HuH-7.5 (cell line): ENCODE measurements at places on chromosomes 4 and X.
A peak's percentile ranks its signal among the peaks of the same experiment; 100 is the strongest.

DNA sequence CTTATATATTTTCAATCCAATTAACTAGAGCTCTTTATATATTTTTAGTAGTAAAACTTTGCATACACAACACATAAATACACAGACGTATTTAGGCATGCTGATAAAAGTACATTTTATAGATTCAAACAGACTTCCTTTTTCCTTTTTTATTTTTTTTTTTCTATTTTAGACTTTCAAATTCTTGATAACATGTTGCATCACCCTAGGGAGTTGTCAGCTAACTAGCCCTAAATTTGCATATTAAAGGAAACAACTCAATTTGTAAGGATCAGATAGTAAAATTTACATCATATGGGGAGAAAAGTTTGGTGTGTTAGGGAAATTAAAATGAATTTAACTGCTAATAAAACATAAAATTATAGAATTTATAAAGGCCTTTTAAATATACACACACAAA is 47.4 kb upstream of the APOOL start:
- DNase-seq = no peak

DNA sequence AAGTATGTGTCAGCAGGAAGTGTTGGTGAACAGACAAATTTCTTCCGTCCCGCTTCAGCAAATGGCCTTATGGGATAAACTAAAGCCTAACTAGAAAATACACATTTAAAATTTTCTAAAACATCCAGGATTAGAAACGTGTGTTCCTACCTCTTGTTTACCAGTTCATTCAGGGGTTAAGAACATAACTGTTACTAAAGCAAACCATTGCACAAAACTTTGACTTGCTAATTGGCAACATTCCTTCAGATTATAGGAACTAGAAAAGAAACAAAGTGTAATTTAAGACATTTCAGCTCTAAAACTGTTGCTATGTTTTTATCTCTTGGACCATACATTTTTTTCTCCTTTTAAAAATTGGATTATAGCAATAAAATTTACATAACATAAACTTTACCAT is 39.5 kb upstream of the CXCL13 start:
- DNase-seq = no peak

- DNase-seq = no peak
Observed at GRCh38 chrX:110212299-110212698, 105.6 kb downstream of the AMMECR1 start.

GRCh38 chrX:48703642-48704481 is 7.3 kb downstream of the SUV39H1 start:
- DNase-seq = no peak

DNA sequence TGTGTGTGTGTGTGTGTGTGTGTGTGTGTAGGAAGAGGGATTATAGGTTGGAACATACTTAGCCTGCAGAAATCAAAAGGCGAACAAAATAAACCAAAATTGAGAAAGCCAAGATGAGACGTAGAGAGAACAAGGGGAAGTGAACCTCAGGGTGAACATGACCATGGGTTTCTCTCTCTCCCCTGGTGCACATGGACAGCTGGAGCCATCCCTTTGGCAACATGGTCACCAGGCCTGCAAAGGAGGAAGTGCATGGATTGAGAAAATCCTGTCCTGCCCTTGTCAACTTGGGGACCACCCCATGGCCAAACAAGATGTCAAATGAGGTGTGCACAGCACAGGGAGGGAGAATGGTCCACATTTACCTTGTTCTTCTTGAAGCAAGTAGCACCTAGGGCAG is 23.1 kb downstream of the LGI2 start:
- DNase-seq = no peak

GRCh38 chrX:276581-277201 is 4.5 kb upstream of the PLCXD1 start:
- no peak for DNase-seq

DNA sequence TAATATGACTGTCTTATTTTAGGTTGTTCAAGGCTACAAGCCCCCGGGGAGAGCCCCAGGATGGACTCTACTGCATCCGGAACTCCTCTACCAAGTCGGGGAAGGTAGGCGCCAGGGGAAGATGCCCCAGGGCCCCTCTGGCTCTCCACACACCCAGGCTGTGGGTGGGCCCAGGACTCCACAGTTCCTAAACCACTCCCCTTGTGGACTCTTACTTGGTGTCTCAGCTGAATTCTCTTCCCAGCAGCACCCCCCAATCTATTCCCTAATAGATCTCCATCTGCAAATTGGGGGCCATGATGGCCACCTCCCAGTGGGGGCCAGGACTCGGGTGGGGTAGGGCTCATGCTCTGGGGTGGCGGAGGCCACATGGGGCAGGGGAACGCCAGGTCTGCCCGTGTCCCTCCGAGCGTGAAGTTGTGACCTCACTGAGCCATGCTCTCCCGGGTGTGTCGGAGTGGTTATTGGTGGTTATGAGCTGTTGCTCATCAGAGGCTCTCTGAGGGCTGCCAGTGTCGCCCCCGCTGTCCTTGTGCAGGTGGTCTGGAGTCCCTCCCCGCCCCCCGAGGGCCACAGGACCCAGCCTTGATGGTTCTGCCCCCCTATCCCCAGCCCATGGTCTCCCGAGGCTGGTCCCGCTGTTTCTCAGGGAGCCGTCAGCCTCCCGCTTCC is 11.2 kb upstream of the ADD1 start:
- DNase-seq = peak; percentile 5

DNA sequence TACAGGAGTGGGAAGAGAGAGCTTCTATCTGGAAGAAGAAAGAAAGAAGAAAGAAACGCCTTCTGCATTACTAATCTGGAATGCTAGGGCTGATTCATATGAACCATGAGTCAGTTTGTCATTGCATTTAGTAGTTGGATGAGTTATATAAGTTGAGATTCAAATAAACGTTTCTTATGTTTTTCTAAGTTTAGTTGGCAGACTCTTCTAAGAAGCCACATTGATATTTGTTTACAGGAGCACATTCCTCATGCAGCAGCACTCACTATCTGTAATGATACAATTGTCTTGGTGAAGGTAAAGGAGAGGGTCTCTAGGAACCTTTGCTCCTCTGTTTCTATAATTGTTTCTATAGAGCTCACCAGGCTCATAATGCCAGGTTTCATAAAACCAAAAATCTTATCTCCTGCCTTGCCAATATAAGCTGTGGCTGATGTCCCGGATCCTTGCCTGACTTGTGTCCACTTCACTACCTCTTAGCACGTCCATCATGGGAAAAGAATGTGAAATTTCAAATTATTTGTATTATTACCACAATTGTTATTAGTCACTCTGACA is 39.5 kb downstream of the HOPX start:
- no peak for DNase-seq

- no peak for DNase-seq
Observed at GRCh38 chr4:183291070-183291469, 29.0 kb downstream of the CLDN22 start.

- DNase-seq = no peak
Observed at GRCh38 chr4:89617317-89617716, 219.6 kb downstream of the SNCA start.

DNA sequence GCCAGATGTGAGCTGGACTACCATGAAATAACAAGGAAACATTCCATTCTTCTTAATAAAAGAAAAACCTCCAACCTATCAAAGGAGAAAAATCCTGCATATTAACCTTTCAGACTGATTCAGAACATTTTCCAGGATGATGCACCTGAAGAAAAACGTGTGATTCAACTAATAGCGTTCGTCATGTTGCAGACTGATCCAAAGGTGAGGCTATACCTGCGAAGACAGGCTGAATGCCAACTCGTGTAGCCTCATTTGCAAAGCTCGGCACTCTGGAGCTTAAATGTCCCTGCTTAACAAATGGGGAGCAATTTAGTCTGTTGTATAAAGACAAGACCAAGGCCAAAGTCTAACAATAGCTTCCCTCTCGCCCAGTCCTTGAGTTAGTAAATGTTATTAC is 172.0 kb upstream of the NOCT start:
- DNase-seq = no peak

DNA sequence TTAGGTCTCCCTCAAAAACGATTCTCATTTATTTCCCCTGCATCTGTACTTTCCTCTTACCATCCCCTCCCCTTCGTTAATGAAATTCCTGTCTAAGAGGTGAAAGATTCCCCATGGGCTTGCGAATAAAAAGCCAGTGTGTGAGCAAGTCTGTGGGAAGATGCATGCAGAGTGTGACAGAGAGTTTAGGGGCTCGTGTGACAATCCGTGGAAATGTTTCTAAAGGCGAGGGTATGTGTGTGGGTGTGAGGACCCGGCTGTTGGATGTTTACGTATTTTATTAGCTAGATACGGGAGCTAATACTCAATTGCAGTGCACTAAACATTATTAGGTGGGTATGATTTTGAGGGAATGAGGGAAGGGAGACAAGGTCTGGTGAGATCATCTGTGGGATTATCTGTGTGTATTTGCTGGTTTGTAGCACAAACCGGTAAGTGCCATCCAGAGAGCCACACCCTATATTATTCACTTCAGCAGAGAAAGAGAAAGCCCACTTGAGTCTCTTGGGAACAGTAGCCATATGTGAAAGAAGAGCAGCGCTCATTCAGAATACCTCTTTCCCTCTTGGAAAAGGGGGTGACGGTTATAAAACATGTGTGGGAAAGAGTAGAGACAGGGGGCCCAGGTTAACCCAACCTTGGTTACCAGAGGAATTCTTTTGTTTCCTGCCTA is 893 bp upstream of the HOPX start:
- no peak for DNase-seq

DNA sequence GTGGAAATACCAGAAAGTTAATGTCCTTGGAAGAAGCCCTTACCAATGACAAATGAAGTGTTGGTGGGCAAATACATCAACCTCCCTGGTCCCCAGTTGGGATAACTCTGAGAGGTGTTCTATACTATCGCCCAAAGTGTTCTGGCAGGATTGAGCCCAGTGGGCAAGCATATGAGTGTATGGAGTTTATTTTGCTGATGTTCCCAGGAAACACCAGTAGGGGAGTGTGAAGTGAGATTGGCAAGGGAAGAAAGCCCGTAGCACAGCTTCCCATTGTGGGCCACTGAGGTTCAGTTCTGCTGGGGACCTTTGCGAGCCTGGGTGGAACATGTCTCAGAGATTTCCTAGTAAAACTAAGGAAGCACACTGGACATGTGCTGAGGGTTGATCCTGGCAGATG is 65.1 kb downstream of the ARHGAP6 start:
- no peak for DNase-seq

GRCh38 chrX:44828008-44828605 is 15.7 kb upstream of the DUSP21 start:
- no peak for DNase-seq

GRCh38 chrX:150525061-150525919 is 43.1 kb upstream of the MTM1 start:
- DNase-seq = no peak

DNA sequence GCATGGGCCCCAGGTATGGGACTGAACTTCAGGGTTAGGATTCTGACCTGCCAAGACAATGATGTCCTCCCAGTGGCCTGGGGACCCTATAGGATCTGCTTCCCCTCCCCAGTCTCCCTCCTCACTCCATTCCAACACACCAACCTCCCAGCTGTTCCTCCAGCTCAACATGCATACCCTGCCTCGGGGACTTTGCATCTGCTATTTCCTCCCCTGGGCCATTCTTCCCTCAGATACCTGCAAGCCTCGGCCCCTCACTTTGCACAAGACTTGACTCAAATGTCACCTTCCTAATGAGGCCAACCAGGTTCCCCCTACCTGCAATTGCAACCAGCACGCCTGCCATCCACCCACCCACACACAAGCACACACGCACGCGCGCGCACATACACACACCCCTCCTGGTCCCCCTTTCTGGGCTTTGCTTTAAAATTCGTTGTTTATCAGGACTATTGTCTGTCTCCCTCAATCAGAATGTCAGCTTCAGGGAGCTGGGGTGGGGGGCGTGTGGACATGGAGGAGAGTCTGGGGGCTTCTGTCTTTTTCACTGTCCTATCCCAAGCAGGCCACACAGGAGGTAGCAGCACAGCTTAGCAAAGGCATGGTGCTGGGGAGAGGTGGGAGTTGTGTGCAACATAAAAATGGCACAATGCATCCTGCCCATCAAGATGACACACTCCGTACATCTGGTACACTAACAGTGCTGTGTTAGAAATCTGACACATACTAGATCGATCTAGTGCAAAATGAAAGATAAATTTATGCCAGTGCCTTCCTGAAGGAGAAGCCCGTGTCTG is 20.6 kb upstream of the PPP2R2C start:
- DNase-seq = no peak

DNA sequence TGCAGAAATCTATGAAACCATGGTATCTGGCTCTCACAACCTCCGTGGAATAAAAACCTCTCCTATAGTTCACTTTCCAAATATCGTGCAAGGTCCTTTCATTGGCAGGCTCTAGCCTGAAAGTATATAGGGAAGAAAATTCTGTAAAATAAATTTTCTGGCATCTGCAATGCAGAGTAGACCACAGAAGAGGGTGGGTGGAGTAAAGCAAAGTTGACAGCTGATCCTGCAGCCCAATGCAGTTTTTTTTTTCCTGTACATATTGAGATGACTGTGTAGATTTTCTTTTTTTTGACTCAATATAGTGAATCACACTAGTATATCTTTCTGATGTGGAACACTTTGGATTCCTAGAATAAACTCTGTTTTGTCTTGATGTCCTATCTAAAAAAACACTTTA is 56.7 kb downstream of the NPY2R start:
- DNase-seq = no peak

DNA sequence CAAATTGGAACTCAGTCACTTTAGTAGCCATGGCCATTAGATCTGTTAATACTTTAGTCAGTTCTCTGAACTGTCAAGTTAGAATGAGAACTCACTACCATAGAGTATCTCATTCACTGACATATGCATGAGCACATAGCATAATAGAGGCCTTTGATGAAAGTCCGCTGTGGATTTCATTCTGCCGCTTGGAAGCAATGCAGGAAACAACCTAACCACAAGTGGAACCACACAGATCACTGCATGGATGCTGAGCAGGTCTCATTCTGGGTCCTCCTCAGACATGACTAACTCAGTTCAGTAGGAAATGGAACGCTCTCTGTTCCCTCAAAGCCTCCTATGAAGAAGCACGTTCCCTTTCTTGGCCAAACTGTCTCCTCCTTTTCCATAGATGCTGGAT is 1624.8 kb upstream of the TENM3 start:
- DNase-seq = no peak

- DNase-seq = no peak
Observed at GRCh38 chr4:7867701-7868435, 71.8 kb downstream of the AFAP1 start.

DNA sequence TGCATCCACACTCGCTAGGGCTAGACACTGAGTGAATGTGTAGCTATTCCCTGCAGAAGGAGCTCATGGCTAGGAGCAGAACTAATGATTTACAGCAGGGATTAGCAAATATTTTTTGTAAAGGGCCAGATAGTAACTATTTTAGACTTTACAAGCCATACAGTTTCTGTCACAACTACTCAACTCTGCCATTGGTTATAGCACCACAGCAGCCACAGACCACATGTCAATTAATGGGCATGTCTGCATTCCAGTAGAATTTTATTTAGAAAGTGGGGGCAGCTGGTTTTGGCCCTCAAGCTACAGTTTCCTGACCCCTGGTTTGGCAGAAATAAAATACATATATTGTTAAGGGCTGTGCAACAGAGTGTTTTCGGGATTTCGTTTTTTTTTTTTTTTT is 192.6 kb downstream of the FRMPD4 start:
- DNase-seq = no peak

GRCh38 chr4:145554691-145555090 is 64.5 kb upstream of the MMAA start:
- DNase-seq = no peak

- DNase-seq = no peak
Observed at GRCh38 chr4:41217374-41217773, 3.0 kb upstream of the APBB2 start.
